NCI-H526 treated with DMSO at 0.1 percent for 48 hours (cell line): ENCODE measurements at places on chromosomes 6 and 20.
A peak's percentile ranks its signal among the peaks of the same experiment; 100 is the strongest.

DNA sequence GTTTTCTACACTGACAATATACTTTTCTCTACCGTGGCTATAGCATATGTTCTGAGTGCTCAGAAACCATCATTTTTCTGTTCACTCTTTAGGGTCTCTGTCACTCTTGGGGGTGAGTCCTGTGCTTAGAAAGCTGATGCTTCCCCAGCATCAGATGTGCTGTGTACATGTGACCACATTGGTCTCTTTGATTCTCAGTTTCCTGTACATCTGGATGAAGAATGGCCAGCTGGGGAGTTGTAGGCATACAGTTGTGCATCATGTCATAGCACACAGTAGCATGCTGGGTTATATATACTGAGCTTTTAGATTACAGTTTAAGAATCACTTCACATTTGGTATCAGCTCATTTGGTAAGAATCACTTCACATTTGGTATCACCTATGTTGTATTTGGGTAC lies 238.6 kb upstream of the PREP start:
- DNase-seq: no peak

DNA sequence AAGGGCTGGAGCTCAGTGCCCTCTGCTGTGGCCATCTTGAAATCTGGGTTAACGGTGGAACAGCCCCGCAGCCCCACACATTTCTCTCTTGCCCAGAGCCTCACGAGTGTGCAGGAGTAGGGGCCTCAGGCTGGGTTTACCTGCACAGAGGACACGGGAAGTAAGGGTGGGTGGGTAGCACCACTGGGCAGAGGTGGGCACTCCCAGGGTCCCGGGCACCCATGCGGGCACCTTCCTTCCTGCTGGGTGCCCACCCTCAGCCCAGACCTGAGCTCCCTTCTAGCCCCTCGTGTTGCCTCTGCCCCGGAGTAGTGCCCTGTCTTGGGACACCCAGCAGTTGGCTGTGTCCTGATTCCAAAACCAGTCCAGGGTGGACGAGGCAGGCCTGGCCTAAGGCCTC lies 11.2 kb downstream of the COL9A3 start:
- DNase-seq: no peak

GRCh38 chr6:43228951-43229802 lies at the start of gene DNPH1:
TSS of gene DNPH1 (minus strand) at chr6:43229481. CDS start at chr6:43229456, 25 bp downstream.
- DNase-seq: peak; percentile 36

GRCh38 chr20:43514648-43514999 lies 7.1 kb downstream of the L3MBTL1 start:
- DNase-seq: no peak

DNA sequence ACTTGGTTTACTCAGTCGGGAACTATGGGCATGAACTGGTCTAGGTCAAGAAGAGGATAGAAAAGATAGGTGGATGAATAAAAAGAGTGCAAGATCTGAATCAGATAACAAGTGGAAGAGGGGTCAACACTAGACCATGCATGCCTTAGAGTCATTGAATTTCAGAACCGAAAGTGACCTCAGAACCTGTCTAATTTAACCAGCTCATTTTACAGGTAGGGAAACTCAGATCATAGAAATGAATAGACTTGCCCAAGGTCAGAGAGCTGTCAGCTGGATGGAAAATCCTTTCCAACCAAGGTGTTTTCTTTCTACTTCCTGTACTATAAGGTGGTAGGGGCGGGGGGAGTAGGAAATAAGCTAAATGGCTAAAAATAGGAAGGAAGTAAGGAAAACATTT lies 121.4 kb upstream of the ADGRF1 start:
- no peak for DNase-seq

- DNase-seq: no peak
Observed at GRCh38 chr20:52540509-52540908, 348.9 kb upstream of the ZFP64 start.

GRCh38 chr6:3053231-3053508 lies 15.1 kb upstream of the RIPK1 start:
- peak; percentile 32 for DNase-seq

- no peak for DNase-seq
Observed at GRCh38 chr6:3825331-3825831, 23.8 kb upstream of the FAM50B start.

DNA sequence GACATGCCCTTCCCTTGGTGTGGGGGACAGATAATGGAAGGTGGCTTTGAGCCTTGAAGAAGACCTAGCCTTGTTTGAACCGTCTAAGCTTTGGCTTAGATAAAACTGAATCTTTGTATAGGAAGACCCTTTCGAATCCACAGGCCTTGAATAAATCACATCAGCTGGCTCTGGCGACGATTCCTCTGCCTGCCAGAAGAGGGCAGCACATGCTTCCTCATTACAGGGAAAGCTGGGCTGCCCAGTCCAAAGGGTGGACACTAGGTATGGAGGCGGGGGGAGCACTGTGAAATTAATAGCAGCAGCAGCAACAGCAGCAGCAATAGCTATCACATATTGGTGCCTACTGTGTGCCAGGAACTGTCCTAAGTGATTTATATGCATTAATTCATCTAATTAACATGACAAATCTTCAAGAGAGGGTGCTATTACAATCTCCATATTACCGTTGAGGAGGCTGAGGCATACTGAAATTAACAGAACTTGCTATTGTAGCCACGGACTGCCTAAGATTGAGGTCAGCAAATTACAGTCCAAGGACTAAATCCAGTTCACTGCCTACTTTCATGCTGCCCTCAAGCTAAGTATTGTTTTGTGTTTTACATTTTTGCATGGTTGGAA lies 85.1 kb downstream of the CLIC5 start:
- peak; percentile 65 for DNase-seq

GRCh38 chr6:150753371-150754064 lies 112.0 kb upstream of the MTHFD1L start:
- DNase-seq: peak; percentile 36

- DNase-seq: no peak
Observed at GRCh38 chr6:12024216-12024615, 12.1 kb downstream of the HIVEP1 start.

DNA sequence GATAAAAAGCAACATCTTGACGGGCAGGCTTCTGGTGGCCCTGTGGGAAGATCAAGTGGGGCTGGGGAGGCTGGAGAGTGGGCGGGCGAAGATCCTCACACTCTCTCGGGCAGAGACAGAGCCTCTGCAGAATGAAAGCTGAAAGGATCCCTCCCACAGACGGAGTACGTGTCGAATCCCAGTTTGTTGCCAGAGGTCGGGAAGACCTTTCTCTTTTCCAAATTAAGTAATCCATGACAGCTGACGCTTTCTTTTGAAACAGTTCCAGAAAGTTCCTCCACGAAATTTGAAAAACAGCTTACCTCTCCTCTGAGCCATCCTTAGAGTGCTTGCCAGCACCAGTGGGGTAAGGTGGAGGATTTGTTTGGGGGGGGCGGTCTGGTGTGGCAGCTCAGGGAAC lies 155.6 kb upstream of the SMLR1 start:
- DNase-seq: no peak

DNA sequence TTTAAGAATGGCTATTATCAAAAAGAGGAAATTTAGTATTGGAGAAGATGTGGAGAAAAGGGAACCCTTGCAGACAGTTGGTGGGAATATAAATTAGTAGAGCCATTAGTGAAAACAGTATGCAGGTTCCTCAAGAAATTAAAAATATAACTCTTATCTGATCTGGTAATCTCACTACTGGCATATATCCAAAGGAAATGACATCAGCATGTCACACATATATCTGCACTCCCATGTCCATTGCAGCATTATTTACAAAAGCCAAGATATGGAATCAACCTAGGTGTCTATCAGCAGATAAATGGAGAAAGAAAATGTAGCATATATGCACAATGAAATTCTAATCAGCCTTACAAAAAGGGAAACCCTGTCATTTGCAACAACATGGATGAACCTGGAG lies 2.6 kb downstream of the SIRPG start:
- no peak for DNase-seq

GRCh38 chr6:137175868-137176245 lies 2.4 kb upstream of the IL22RA2 start:
- DNase-seq: no peak

GRCh38 chr6:125519367-125519766 lies 217.6 kb upstream of the HDDC2 start:
- no peak for DNase-seq

DNA sequence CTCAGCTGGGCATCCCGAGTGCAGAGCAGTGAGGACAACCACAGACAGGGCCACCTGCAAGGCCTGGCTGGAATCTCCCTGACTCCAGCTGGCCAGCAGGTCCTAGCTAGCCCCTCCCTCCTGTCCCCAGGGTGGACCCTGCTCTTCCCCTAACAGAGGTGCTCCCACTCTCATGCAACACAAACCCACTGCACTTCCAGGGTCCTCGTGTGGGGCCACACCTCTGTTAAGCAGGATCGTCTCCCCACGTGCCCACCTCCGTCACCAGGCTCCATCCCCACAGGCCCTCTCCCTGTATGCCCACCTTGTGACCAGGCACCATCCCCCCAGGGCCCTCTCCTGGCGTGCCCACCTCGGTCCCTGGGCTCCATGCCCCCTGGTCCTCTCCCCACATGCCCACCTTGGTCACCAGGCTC lies 17.3 kb downstream of the TAF4 start:
- no peak for DNase-seq

GRCh38 chr6:28011722-28012121 lies 54.7 kb downstream of the OR2B6 start:
- no peak for DNase-seq

GRCh38 chr6:142685852-142686506 lies 259.0 kb downstream of the HIVEP2 start:
- DNase-seq: no peak

GRCh38 chr20:61178551-61179071 lies 73.5 kb upstream of the CDH4 start:
- DNase-seq: peak; percentile 74

- peak; percentile 14 for DNase-seq
Observed at GRCh38 chr6:11536795-11537194, 754 bp upstream of the TMEM170B start.

DNA sequence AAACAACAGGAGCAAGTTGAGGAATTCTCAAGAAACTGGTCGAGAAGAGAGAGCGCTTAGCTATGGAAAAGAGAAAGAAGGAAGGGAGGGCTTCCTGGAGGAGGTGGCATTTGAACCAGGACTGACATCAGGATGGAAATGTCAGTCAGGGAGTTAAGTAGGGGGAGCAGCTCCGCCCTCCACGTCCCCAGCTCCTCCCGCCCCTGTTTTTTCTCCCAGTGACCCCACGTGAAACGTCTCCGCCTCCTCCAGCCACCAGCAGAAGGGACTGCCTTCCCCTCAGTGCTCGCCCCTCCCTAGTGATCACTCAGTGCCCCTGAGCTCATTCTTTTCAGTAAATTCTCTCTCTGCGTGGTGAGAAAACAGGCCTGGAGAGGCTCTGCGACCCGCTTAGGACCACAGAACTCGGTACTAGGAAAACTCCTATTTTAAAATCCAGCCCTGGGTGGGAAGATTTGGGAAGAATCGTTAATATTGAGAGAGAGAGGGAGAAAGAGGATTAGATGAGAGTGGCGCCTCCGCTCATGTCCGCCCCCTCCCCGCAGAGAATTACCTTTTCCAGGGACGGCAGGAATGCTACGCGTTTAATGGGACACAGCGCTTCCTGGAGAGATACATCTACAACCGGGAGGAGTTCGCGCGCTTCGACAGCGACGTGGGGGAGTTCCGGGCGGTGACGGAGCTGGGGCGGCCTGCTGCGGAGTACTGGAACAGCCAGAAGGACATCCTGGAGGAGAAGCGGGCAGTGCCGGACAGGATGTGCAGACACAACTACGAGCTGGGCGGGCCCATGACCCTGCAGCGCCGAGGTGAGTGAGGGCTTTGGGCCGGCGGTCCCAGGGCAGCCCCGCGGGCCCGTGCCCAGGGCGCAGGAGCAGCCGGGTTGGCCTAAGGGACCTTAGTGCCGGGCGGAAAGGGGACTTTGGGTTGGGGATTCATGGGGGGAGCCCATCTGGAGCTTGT lies 4.6 kb downstream of the HLA-DPB1 start:
- DNase-seq: no peak

DNA sequence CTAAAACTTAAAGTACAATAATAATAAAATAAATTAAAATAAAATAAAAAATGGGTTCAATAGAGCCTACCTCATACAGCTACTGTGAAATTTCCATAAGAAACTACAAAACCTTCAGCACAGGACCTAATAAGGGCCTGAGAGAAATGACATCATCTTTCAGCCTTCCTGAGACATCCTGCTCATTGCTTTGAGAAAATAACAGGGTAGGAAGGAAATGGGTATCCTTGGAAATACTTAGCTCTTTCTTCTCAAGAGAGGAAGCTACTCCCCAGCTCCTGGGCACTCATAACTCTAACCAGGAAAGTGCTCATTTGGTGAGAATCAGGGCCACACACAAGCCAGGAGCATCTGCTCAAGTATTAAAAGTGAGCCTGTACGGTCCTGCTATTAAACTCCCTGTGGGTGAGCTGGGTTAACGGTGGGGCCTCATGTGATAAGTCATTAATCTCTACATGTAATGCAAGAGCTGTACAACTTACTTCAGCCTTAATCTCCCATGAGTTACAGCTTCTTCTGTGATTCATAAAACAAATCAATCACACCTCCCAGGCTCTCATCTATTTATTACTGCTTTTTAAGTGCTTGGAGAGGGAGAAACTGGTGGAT lies 141.4 kb downstream of the MAFB start:
- DNase-seq: no peak

DNA sequence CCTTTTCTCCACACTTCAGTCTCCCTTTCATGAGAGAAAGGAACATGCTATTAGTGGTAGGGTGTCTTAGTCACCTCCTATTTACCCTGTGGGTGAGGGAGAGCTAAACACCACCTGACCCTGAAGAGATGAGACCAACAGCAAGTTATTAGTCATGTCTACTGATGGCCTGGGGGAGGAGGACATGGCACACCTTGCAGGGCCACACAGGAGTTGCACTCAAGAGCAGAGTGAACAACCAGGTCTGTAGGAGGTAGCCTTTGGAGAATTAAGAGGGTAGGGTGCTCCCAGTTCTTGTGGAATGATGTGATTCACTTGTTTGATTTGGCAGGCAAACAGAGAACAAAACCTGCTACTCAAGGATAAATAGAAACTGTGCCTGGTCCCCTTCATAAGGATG lies 82.7 kb upstream of the FABP7 start:
- DNase-seq: no peak

DNA sequence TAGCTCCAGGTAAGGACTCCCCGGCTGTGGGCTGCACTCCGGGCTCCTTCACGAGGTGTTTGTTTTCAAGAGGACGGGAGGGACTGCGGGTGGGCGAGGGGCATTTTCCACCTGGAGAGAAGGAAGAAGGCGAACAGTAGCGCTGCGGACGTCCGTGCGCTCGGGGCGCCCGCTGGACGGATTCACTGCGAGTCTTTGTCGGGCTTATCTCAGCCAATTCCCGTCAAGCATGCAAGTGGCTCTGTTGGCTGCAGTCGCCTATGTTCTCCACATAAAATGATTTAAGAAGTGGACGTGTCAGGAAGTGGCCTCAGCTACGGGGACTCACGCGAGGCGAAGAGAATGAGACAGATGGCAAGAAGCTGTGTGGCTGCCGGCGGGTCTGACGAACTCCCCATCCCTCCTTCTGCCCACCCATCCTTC lies 332 bp downstream of the GRIK2 start:
- peak; percentile 68 for DNase-seq

GRCh38 chr20:36415475-36416002 lies 109.4 kb downstream of the DLGAP4 start:
- DNase-seq: no peak
